ENCODE measurements at places on chromosomes 11 and 22.
A peak's percentile ranks its signal among the peaks of the same experiment; 100 is the strongest.

DNA sequence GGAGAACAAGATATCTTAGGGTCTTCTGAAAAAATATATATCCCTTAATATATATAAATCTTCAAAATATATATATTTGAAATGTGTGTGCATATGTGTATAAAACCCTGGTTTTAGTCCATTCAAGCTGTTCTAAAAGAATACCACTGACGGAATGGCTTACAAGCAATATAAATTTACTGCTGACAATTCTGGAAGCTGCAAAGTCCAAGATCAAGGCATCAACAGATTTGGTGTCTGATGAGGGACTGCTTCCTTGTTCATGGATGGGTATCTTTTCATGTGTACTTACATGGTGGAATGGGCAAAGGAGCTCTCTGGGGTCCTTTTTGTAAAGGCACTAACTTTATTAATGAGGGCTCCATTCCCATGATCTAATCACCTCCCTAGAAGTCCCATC lies 6.8 kb downstream of the NXPE2 start:
- DNase-seq, result no peak

DNA sequence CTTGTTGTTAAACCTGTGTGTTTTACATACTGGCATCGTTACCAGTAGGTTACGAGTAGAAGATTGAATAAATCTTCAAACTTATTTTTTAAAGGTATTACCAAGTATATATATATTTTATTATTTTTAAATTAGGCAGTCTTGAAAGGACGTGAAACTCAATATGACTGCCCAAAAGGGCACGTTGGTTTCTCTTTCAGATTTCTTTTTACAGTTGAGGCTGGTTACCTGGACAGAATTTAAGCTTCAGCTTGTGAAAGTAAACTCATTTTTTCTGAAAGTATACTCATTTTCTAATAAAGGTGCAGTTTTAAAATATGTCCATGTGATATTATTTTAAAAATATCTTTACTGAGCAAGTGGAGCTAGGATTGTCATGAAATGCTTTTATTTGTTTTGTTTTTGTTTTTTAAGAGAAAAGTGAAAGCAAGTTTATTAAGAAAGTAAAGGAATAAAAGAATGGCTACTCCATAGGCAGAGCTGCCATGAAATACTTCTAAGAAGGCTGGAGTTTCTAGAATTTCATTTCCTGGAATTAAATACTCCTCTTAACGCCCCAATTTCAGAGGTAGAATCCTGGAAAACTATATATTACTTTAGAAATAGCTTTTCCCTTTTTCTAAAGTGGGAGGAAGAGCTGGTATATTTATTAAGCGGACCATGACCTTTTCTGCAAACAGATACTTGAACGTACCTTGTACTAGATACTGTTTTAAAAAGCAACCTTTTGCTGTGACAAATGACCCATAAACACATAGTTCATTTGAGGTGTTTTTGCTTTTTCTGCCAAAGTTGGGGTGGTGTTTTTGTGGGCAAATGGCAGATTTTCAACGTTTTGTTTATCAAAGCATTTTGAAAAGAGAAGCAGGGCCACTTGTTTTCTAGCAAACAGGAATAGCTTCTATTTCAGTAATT lies 1.9 kb downstream of the FBXO7 start:
- DNase-seq, result peak; percentile 22

- DNase-seq, result no peak
These were observed 2.6 kb upstream of the GNAZ start for GRCh38 chr22:23067691-23068090.

GRCh38 chr11:19279451-19279850 lies 38.7 kb upstream of the E2F8 start:
- DNase-seq, result no peak

DNA sequence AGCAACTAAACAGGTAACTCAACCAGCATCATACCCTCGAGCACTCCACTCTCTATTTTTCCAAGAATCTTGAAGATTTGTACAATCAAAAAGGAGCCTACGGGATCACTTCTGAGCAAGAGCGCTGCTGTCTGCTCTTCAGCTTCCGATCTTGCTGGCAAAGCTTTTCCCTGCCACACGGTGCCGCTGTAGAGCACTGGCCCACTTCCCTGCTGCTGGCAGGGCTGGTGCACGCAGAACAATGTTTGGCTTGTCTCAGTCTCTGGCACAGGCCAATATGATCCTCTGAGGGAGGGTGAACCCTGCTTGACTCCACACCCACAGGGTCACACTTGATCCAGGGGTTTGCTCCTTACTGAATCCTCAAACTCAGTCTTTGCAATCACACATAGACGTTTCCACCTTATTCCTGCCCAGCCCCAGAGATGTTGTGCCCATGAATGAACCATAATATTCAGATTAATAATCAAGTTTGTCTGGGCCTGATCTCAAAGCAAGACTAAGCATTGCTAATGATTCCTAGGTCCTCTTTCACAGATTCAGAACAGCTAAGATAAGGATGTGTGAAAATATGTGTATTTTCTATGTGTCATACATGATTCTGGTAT lies 536.6 kb downstream of the SOX6 start:
- DNase-seq, result peak; percentile 6

All from CD4-positive, alpha-beta T cell treated with Interleukin-4 for 4 hours (primary cell).